NCI-H1930 (cell line): ENCODE measurements at places on chromosomes 7 and 10.

- DNase-seq, result no peak
Measured at GRCh38 chr7:102875700-102876295, 37.0 kb upstream of the LRRC17 start.

GRCh38 chr7:83548250-83548649 lies 100.7 kb downstream of the SEMA3E start:
- no peak for DNase-seq

DNA sequence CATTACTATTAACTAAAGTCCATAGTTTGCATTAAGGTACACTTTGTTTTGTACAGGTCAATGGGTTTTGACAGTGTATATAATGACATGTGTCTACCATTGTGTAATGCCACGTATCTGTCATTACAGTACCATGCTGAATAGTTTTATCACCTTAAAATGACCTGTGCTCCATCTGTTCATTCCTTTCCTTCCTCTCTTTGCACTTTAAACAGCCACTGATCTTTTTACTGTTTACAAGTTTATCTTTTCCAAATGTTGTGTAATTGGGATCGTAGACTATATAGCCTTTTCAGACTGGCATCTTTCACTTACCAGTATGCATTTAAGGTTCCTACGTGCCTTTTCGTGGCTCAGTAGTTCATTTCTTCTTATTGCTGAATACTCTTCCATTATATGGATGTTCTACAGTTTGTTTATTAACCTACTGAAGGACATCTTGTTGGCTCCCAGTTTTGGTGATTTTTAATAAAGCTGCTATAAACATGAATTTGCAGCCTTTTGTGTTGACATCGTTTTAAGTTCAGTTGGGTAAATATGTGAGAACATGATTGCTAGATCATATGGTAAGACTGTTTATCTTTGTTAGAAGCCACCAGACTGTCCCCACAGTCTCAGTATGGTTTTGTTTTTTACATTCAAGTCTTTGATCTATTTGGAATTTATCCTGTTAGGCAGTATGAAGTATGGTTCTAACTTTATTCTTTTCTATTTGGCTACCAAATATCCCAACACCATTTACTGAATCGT lies 24.7 kb downstream of the STAM start:
- DNase-seq, result no peak

DNA sequence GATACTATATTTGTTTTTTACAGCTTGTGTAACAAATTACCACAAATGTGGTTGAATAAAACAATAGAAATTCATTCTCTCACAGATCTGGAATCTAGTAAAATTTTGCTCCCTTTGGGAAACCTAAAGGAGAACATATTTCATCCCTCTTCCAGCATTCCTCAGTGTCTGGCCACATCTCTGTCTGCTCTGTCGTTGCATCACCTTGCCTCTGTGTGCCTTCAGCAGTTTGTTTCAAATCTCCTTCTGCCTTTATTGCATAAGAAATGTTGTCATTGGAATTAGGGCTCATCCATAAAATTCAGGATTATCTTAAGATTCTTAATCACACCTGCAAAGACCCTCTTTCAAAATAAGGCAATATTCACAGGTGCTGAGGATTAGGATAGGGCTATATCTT lies 14.5 kb downstream of the OR2A14 start:
- DNase-seq, result no peak

- no peak for DNase-seq
Measured at GRCh38 chr10:86343761-86344160, 22.8 kb downstream of the GRID1 start.

GRCh38 chr10:103041391-103041790 lies 123.3 kb downstream of the CNNM2 start:
- DNase-seq, result no peak

GRCh38 chr7:24842029-24842428 lies 84.8 kb upstream of the GSDME start:
- DNase-seq, result no peak

GRCh38 chr10:72637398-72637857 lies 11.5 kb upstream of the MICU1 start:
- DNase-seq, result no peak

- no peak for DNase-seq
Measured at GRCh38 chr10:77626266-77626935, 11.2 kb downstream of the KCNMA1 start.

- DNase-seq, result no peak
Measured at GRCh38 chr10:11742779-11743298, 657 bp downstream of the ECHDC3 start.

- peak; percentile 53 for DNase-seq
Measured at GRCh38 chr7:55977831-55978230, 13.4 kb downstream of the NIPSNAP2 start.

DNA sequence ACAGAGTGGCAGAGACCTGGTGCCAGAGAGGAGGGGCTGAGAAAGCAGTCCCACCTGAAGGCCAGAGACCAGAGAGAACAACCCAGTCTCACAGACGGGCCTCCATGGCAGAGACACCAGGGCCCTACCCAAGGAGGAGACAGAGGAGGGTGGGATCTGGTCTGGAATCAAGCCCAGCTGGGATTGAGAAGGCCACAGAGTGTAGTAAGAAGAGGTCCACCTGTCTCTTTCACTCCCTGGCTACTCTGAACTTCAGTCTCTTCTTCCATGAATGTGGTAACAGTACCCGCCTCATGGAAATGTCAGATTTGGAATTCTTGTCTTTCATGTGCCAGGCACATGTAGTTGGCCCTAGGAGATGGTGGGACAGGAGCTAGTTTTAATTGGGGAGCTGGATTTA lies 55.6 kb downstream of the CLIP2 start:
- DNase-seq, result no peak

GRCh38 chr7:70703785-70704184 lies 428.2 kb upstream of the GALNT17 start:
- no peak for DNase-seq

- no peak for DNase-seq
Measured at GRCh38 chr7:19482628-19483027, 226.2 kb downstream of the POLR1F start.

DNA sequence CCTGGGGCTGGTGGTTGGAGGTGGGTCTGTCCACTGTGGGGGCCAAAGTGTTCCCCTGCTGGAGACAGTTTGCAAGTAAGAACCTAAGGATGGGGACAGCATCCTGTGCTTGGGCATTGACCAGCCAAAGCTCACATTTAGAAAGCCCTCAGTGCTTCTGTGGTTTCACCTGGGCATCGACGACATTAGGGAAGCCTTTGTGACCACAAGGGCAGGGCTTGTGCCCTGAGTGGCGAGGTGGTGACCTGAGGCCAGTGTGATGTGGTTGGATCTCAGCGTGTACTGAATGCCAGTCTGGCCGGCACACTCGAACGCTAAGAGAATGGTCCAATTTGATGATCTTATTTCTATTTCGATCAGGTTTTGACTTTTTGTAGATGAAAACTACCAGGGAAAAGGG lies 32.1 kb upstream of the SH2B2 start:
- DNase-seq, result no peak

DNA sequence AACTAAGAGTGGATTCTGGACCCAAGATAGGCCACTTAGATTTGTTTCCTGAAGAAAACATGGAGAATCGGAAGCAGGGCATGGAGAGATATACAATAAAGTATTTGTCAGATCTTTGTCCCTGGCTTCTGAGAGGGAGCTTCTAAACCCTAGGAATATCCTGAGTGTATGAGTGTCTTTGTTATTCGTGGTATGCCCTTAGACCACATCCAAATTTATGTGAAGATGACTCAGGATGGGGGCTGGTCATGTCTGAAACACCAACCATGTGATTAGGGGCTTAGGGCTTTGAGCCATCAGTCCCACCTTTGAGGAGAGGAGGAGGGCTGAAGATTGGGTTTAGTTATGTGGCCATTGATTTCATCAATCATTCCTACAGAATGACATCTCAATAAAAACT lies 69.7 kb upstream of the PLPP4 start:
- no peak for DNase-seq

GRCh38 chr7:13414661-13415107 lies 574.8 kb downstream of the ETV1 start:
- DNase-seq, result no peak
